ENCODE measurements at places on chromosomes 4 and X.

- DNase-seq = no peak
These were observed 150.0 kb downstream of the TTC29 start for GRCh38 chr4:146795711-146796110.

GRCh38 chr4:151403656-151404055 is 5.3 kb upstream of the FHIP1A start:
- no peak for DNase-seq

DNA sequence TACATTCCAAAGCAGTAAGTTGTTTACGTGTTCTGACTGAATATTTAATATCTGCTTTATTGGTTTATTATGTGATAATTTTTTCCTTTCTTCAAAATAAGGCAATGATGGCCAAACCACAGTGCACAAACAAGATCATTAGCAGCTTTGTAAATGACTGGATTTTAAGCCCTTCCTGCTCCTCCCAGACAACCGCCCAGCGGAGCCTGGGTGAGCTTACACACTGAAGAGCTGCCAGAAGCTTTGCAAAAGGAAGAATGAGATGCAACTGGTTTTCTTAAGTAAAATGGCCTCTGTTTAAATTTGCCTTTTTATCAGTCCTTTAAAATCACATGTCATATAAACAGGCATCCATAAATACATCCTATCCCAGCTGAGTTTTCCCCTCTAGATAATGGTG is 52.2 kb downstream of the SPARCL1 start:
- DNase-seq = no peak

DNA sequence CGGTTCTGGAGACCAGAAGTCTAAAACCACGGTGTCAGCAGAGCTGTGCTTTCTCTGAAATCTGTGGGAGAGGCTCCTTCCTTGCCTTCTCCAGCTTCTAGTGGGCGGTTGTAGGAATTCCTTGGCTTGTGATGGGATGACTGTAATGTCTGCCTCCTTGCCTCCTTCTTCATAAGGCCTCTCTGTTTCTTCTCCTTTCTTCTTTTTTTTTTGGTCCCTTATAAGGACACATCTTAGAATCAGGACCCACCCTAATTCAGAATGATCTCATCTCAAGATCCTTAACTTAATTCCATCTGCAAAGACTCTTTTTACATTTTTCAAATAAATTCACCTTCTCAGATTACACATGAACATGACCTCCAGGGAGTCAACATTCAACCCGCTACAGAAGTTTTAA is 186.9 kb downstream of the STK32B start:
- DNase-seq = no peak

- no peak for DNase-seq
These were observed 2.5 kb downstream of the ARAP2 start for GRCh38 chr4:36241771-36242170.

DNA sequence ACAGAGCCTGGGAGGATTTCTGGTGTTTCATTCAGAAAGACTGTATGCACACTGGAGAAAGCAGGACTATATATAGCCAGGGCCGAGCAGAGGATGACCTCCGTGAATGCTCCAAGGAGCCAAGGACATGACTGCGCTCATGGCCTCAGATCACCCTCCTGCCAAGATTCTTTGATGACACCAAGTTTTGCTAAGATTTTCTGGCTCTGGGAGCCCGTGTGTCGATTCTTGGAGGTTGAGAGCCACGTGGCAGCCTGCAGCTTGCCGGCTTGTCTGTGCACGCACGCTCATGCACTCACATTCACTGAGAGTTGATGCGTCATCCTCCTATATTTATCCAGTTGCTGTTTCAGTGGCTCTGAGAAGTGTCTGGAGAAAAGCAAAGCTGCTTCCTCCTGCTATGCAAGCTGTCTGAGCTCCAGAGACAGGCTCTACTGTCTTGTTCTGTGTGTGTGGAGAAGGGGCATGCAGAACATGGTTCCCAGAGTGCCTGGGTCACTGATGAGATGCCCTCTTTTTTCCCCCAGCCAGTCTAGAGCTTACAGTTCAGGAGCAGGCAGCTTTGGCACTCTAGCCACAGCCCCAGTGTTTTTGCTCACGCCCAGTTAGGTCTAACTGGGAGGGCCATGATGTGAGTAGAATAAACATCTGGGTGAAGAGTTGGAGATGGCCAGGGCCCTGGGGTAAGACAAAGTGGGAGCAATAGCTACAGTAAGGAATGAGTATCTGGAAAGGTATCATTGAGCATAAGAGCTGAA is 64.9 kb upstream of the SCOC start:
- DNase-seq = no peak

DNA sequence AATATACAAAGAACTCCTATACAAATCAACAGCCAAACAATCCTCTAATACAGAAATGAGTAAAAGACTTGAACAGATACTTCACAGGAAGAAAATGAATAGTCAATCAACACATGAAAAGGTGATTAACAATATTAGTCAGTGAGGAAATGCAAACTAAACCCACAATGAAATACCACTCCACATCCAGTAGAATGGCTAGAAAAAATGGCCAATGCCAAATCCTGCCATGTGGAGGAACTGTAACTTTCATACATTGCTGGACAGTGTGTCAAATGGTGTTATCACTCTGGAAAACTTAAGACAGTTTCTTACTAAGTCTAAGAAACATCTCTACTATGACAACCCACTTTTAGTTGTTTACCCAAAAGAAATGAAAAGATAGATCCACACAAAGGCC is 59.5 kb downstream of the NSG1 start:
- DNase-seq = no peak

GRCh38 chr4:7052923-7053715 is 9.9 kb downstream of the TADA2B start:
- no peak for DNase-seq

- DNase-seq = no peak
These were observed 263.1 kb upstream of the KLF3 start for GRCh38 chr4:38400946-38401345.

DNA sequence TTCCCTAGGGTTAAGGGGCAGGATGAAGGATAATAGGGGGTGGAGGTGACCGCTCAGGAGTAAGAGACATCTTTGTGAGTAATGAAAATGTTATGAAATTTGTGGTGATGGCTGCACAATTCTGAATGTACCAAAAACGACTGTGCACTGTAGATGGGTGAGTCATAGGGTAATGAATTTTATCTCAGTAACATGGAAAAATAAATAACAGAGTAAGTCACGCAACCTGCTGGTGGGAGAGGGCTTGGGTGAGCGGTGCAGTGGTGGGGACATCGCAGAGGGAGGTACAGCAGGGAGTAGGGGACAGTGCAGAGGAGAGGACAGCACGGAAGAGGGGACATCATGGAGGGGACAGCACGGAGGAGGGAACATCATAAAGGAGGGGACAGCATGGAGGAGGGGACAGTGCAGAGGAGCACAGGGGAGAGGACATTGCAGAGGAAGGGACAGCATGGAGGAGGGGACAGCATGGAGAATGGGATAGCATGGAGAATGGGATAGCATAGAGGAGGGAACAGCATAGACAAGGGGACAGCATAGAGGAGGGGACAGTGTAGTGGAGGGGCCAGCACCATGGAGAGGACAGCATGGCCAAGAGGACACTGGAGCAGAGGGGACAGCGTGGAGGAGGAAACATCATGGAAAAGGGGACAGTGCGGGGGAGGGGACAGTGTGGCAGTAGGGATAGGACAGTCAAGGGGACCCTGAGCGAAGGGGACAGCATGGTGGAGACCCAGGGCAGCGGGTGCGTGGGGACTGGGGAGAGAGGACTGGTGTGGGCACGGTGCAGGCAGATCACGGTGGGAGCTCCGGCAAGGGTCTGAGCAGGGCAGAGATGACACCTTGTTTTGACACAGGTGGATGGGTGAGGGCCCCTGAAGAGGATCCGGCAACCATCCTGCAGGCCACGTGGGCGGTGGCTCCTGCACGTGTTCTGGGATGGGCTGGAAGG is 68.5 kb upstream of the MXD4 start:
- DNase-seq = no peak

GRCh38 chr4:16827045-16827444 is 71.4 kb downstream of the LDB2 start:
- no peak for DNase-seq

DNA sequence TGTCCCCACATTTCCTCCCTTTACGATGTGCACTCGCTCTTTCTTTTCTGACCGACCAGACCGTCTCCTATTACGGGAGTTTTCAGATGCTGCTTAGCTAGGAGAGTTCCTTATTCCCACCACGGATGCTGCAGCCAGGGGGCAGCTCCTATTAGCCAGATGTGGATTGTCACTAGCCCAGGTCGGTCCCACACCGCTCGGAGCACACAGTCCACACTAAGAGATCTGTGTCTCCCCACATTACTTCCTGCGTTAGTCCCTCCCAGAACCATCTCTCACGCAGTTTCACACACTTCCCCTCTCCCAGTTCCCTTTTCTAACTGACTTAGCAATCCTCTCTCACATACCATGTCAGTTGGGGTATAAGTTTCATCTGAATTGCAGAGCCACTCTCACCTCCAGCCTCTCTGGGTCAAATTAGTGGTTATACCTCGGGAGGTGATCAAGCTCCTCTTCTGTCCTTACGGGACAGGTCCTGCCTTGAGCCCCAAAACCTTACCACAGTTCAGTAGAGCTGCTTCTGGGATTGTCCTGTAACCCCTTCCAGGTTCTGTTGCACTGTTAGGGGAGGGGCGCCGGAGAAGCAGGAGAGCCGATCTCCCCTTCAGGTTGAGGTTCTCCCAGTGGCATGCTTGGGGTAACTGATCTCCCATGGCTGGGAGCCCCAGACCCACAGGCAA is 28.2 kb downstream of the SULT1E1 start:
- DNase-seq = no peak

- no peak for DNase-seq
These were observed 1.4 kb downstream of the PALLD start for GRCh38 chr4:168498251-168498650.

DNA sequence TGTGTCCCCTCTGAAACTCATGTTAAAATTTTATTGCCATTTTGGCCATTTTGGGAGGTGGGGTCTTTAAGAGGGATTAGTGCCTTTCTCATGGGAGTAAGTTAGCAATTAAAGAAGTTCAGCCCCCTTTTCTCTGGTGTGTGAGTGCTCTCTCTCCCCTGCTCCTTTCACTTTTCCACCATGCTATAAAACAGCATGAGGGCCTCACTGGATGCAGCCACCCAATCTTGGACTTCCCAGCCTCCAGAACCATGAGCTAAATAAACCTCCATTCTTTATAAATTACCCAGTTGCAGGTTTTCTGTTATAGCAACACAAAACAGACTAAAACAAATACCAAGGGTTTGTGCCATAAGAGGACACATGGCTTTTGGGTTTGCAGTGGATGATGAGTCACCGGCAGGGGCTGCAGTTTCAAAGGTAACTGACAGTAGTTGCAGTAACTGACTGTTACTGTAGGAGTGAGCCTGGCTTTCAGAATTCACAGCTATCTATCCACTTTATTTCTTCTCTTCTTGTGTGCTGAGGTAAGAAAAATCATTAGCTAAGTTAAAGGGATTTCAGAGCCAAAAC is 121.5 kb downstream of the PPEF1 start:
- no peak for DNase-seq

DNA sequence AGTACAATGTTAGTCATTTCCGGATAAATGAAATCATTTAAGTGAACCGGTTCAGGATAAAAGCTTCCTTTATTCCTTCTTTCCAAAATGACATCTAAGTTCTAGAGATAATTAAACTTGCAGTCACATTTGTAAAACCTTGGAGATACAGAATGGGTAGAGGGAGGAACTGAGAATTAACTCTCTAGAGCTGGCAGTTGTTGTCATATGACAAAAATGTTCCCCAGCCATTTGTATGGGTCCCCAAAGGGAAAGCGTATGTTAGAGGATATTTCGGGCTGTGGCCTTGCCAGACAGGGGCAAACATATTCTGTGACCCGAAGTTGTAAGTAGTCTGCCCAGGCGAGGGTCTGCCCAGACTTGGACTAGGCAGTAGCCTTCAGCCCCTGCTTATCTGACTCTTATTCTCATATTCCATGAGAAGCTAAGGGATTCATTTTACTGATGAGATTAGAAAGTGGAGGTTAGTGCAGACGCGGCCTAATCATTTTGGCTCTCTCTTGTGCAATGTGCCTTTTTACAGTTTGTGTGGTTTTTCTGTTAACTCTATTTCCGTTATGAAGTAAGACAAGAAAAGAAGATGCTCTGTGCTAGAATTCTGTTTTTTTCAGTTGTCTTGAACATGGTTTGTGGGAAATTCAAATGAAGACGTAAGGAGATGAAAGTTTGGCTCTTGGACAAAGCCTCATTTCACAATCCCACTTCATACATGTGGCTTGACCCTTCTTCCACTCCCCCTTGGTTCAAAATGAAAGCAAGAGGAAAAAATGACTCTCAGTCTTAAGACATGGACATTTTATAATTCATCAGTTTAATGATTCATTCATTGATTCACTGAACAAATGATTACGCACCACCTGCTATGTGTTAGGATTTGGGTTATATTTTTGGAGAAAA is 2394.2 kb upstream of the AGA start:
- no peak for DNase-seq

- no peak for DNase-seq
These were observed 126.9 kb upstream of the GPRIN3 start for GRCh38 chr4:89434364-89434988.

DNA sequence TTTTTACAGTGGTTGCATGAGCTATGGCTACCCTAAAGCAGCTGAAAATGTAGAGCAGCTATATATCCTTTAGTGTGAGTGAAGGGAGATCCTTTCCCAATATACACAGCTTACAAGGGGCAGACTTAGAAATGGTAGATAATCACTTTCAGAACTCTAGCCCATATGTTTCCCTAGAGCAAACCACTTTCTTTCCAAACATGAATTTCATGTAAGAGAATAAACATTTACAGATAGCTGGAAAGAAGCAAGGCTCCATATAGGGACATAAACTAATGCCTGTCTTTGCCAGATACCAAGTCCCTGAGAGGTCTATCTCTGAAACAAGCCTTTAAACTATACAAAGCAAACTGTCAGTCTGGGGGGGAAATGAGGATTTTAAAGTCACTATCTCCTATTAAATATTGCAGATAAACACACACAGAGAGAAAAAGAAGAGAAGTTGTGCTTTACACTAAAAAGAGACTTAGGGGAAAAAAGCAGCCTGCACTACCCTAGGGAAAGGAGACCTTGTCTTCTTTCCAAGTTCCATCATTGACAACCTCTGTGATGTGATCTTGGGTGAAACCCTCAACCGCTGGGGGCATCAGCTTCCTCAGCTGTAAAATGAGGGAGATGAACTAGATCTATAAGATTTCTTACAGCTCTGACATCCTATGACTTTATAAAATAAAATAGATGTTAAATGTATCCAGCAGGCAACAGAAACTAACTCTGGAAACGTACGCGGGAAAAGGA is 73.6 kb downstream of the TMEM156 start:
- no peak for DNase-seq

DNA sequence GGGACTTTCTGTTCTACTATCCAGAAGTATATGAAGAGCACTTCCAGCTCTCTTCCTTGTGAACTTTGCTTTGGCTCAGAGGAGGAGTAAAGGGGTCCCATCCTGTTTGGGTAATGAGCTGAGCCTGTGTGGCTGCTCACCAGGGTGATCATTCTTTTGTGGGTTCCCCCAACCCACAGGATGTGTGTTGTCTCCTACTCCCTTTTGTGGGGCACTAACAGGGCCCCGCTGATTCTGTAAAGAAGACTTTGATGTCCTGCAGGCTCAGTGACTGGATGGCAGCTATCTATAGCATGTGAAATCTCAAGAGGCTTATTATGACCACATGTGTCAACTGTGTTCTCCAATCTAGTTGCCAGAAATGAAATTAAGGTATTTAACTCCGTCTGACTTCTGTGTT is 40.8 kb downstream of the ZNF518B start:
- DNase-seq = no peak

- DNase-seq = no peak
These were observed 17.7 kb downstream of the NELFA start for GRCh38 chr4:1991087-1991486.

GRCh38 chr4:86831262-86832130 is 17.7 kb downstream of the SLC10A6 start:
- DNase-seq = no peak

GRCh38 chrX:148588649-148589310 is 88.4 kb downstream of the AFF2 start:
- no peak for DNase-seq

Data from stimulated activated CD4-positive, alpha-beta T cell treated with anti-CD3 and anti-CD28 coated beads, Interleukin-15, amount 100 ng/mL, for 48 hours (primary cell).